Activated CD4-positive, alpha-beta T cell treated with anti-CD3 and anti-CD28 coated beads for 4 hours (primary cell): ENCODE measurements at places on chromosomes 2 and 18.
A peak's percentile ranks its signal among the peaks of the same experiment; 100 is the strongest.

GRCh38 chr2:10475221-10475722 lies 27.1 kb upstream of the ODC1 start:
- DNase-seq: no peak

- DNase-seq: no peak
Observed at GRCh38 chr2:234840336-234840735, 111.5 kb upstream of the SH3BP4 start.

DNA sequence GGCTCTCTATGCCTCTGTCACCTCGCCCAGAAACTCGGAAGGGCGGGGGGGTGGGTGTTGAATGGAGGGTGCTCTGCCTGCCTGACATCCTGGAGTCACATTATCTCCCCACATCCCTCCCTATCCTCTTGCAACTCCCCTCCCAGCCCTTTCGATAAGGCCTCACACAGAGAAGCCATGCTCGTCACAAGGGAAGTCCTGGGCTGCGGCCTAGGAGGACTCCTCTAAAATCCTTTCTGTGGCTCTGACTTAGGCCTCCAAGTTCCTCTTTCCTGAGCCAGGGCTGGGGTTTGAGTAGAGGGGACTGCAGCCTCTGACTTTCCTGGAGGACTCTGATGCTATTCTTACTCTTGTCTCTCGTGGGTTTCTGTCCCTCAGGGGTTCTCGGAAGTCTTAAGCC lies 75.0 kb upstream of the PKDCC start:
- DNase-seq: no peak

DNA sequence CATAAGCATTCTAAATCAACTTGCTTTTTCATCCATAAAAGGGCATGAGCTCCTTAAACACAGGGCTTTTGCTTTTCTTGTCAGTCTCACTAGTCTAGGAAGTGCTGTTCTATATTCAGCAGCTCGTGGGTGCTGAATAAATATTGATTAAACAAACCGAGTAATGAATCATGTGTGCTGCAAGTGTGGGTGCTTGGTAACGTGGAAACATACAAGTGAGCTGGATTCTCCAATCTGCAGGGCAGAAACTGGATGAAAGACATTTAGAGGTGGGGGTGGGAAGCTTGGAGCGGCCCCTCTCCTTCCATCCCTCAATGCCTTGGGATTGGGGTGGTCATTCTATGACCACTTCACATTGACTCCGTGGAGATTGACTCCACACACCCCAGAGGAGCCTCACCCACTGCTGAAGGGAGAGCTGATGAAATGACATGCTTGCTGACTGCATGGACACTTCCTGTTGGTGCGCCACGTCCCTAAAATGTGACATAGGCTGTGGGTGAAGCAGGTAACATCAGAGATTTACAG lies 114.6 kb downstream of the DOCK10 start:
- DNase-seq: peak; percentile 52

DNA sequence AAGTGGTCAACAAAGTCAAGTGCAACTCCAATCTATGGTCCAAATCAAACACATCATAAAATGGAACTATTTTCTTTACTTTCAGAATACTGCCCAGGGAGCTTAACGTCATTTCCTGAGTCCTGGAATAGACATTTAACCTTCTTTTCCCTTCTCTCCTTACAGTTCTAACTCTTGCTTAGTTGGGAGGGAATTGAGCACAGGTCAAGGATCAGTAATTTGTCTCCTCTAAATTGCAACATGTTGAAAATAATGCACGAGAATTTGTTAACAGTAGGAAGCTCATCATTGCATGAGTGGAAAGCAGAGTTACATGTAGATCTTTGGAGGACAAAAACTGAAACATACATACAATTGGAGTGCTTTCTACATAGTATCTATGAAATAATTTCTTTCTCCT lies 87.7 kb downstream of the MEP1B start:
- DNase-seq: no peak

DNA sequence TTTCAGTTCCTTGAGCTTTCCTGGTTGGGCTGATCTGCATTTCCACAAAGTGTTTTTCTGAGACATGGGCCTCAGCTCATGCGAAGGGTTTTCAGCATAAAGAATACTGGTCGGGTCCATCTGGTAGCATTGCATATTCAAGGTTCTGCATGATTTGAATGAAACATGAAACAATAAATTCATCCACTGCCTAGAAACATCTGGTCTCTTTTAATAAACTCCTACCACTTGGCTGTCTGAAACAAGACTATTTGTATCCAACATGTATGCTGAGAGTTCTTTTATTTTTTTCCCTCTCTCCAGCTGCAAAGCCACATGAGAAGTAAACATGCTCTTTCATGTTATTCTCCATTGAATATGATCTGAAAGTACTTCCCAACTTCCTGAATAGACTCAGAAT lies 314.9 kb upstream of the SOX11 start:
- DNase-seq: no peak

DNA sequence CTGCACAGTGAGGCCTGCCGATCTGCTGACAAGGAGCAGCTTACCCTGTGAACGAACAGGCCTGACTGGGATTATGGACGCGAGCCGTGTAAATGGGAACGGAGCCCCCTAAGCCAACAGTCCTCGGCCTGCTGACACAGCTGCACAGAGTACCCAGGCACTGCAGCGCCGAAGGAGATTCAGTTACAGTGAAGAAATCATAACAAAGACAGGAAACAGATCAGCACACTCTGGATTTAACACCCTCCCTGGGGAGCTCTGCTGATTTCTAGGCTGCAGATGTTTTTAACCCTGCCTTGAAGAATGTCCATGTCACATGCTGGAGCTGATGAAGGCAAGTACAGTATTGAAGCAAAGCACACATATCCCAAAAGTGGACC lies 43.4 kb downstream of the COLEC12 start:
- no peak for DNase-seq

DNA sequence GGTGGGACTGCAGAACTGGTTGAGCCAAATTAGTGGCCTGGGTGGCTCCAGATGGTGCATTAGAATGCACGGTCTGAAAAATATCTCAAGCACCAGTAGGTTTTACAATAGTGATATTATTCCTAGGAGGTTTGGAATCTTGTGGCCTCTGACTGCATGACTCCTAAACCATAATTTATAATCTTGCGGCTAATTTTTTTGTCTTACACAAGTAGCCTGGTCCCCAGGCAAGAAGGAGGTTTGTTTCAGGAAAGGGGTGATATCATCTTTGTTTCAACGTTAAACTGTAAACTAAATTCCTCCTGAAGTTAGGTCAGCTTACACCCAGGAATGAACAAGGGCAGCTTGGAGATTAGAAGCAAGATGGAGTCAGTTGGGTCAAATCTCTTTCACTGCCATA lies 98.9 kb upstream of the ARL4C start:
- no peak for DNase-seq

DNA sequence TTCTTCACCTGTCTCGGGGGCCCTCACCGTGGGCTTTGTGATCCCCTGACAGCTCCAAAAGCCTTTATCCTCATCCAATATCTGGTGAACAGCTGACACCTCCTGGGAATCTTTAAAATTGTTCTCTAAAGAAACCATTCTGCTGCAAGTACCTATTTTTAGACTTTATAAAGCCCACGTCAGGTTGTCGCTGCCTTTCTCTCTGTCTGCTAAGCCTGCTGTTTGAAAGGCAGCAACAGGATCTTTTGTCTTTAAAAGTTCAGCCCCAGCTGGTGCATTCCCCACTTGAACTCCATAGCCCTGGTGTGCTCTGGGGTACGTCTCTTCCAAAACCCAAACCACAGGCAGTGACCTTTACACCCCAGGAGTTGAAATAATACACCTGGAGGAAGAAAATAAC lies 145.0 kb downstream of the NEDD4L start:
- DNase-seq: no peak

DNA sequence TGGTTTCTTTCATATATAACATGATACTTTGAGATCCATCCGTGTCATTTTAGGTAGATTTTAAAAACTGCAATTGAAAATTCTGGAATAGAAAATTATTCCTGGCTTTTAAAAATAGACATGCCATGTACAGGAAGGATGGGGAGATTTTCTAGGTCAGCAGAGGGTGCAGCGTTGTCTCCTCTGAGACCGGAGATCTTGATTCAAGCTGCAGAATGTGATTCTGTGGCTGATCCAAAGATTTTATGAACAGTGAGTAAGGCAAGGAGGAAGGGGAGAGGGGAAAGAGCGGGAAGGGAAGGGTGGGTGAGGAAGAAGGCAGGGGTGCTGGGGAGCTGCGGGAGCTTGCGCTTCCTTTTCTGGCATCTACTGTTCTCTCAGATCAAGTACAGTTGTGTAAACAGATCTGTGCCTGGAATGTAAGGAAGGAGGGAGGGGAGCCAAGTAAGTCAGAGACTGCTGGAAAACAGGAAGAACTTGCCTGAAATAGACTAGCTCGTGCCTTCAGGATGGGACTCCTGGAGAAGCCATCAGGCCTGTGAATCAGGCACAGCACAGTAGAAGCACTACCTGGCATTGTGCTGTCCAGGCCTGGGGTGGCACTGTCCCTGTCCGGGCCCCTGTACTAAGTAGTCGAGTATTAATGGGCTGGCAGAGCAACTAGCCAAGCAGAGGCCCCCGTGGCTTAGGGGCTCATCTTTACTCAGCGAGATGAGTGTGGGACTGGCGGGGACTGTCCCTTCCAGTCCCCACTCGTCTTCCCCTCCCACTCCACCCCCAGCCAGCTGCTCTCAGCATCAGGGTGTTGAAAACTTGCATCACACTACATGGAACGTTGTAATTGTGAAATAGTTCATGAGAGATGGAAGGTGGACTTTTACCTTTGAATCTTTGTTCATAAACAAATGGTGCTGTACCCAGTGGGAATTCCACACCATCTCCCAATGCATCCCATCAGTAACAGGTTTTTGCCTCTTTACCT lies 163.5 kb downstream of the UXS1 start:
- DNase-seq: peak; percentile 38

- no peak for DNase-seq
Observed at GRCh38 chr2:107072150-107072940, 186.4 kb upstream of the ST6GAL2 start.

DNA sequence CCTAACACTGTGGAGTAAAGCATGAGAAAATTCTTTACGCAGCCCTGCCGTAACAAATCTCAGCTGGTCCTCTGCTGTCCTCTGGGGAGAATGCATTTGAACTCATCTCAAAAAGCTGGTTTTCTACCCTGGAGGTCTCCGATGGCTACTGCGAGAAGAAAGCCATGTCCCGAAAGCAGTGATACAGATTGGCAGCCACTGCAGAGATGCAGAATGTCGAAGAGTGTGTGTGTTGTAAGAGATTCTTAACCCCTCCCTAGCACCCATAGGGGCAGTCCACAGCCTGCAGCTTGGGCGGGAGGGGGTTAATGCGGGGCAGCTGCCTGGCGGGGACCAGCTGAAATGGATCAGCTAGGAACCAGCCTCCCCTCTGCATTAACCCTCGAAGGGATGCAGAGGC lies 235.9 kb downstream of the ZNF516 start:
- no peak for DNase-seq

DNA sequence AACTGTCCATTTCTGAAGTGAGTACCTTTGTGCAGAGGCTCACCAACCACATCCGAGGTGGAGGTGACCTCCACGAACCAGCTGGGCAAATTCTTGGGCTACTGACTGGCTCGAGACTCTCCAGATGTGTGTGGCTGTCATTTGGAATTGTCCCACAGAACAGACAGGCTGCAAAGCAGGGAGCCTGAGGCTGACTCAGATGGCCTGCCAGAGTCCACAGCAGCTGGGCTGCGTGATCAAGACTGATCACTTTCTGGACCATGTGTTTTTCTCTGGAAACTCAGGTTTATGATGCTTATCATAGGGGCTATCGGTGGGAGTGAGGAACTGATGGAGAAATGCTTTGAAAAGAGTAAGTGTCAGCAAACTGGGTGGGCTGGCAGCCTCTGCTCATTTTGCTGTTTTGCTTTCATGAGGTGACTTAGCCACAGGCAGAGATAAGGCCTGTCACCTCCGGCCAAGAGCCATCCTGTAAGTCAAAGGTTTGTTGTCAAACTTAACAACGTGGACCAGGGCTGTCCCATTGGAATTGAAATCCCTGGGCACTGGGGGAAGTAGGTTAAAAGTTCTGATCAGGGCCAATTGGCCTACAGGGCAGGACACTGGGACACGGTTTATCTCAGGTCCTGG lies 120.4 kb downstream of the LIPG start:
- no peak for DNase-seq

DNA sequence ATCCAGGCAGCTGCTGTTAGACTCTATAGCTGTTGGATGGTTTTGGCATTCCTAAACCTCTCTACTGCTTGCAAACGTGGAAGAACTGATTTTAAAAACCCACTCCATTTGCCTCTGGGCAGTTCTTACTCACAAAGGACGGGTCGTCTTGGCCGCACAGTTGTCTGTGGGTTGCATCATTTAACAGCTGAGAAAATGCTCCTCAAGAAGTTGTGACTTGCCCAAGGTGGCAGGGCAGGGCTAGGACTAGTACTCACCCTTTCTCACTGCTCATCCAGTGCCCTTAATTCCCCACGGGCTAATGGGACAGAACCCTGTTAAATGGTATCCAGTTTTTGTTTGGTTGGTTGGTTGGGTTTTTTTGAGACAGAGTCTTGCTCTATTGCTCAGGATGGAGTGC lies 997 bp upstream of the DRC1 start:
- no peak for DNase-seq

DNA sequence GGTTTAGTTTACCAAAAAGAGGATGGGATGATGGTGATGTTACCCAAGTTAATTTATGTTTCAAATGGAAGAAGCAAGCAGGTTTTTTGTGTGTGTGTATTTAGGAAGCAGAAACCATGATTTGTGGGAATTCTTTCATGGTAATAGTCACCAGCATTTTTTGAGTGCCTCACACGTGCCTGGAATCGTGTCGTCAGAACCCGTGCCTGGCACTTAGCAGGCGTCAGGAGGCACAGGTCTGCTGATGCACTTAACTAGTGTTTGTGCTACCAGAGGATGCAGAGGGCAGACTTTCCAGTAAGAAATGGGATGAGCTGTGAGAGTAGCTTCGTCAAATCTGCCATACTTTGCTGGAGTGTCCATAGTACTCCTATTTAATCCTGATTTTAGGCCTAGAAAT lies 41.1 kb downstream of the LYPD6 start:
- no peak for DNase-seq

GRCh38 chr18:48860269-48861180 lies 90.2 kb downstream of the SMAD7 start:
- no peak for DNase-seq

DNA sequence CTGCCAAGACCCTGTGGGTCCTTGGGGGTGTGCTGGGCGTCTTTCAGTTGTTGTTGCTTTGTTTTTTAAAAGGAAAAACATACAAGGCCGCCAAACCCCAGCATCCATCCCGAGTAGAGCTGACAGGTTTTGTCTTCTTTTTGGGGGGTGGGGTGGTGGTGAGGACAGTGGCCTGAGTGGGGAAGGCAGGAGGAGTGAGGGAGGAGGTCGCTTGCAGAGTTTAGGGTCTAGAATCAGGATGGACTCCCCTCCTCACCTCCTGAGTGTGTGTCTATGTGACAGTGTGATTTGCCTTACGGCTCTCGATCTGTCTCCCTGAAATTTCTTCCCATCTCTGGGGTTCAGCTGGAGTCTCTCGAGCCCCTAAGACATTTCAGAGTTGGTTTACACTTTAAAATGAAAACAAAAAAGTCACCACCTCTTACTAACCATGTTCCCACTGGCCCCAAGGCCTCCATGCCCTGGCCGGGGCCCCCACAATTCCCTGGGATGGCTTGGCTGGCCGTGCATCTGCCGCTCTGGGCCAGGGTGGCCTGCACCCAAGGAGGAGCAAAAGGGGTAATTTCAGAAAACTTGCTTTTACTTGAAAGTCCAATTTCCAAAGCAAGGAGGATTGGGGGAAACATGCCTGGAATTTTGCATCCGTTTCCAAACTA lies 5.0 kb downstream of the SIX3 start:
- DNase-seq: no peak
